ENCODE measurements at places on chromosomes 5 and 9.

DNA sequence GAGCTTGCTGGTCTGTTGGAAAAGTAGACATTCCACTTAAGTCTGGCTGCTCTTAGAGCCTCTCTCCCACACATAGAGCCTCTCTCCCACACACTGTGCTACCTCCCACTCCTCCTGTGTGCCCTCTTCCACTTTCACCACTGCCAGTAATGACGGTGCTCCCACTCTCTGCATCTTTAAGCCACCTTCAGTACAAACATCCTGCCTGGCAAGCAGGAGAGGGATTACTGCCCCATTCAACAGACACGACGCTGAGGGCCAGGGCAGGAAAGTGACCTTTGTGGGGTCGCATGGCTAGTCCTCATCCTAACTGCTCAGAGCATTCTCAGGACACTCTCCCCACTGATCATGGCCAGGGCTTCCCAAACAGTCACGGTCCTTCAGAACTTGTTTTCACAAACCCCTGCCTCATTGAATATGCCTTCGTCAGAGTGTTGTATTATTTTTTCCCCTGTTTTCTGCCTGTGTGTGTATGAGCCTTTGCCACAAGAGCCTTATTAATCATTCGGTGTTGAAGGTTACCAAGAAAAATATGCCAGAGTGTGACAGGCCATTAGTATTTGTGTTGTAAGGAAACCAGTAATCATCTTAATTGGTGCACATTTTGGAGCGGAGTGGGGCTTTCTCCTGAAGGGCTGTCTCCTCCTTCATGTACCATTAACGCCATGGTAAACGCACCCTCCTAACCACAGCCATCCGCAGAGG, 87.1 kb upstream of the SAP30L start:
- DNase-seq, result no peak

DNA sequence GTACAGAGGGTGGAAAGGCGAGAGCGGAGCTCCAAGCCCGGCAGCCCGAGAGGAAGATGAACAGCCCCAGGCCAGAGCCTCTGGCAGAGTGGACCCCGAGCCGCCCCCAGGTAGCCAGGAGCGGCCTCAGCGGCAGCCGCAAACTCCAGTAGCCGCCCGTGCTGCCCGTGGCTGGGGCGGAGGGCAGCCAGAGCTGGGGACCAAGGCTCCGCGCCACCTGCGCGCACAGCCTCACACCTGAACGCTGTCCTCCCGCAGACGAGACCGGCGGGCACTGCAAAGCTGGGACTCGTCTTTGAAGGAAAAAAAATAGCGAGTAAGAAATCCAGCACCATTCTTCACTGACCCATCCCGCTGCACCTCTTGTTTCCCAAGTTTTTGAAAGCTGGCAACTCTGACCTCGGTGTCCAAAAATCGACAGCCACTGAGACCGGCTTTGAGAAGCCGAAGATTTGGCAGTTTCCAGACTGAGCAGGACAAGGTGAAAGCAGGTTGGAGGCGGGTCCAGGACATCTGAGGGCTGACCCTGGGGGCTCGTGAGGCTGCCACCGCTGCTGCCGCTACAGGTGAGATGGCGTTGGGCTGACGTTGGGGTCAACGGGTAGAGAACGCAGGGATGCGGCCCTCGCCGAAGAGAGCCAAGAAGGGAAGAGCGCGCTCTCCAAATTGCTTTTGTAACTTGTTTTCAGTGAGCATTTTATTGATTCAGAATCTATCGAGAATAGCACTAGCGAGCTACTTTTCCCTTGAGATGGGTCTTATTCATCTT, at the start of gene PTGER4:
TSS of gene PTGER4 (plus strand) at position 3 of the 769 bp plus-strand sequence. CDS start 1,079 bp downstream, outside the sequence.
- no peak for DNase-seq

DNA sequence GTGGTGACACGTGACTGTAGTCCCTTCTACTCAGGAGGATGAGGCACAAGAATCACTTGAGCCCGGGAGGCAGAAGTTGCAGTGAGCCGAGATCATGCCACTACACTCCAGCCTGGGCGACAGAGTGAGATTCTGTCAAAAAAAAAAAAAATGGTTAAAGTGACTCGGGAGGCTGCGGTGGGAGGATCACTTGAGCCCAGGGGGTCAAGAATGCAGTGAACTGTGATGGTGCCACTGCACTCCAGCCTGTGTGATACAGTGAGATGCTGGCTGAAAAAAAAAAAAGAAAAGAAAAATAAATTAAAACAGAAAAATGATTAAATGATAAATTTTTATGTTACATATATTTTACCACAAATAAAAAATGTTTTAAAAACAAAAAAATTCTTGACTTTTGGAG, 51.9 kb downstream of the KLF4 start:
- DNase-seq, result no peak

DNA sequence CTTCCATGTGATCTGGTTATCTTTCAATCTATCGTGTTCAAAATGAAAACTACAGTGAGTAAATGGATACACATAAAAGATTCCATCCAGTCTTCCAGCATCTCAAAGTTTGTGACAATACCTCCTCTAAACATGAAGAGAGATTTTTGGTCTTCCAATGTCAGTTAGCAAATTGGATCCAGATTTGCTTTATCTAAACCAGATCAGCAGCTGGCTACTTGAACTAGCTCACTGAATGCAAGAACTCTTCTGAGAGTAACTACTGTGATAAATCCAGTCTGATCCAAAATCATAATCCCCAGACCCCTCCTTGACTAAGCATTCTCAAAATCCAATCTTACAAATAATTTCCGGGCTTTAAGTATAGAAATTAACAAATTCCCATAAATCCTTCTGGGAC, 2177.9 kb upstream of the C9orf72 start:
- no peak for DNase-seq

- DNase-seq, result no peak
These were observed 3.2 kb downstream of the GALNT10 start for GRCh38 chr5:154193701-154194121.
